ENCODE measurements at places on chromosomes 7 and 10.

- DNase-seq: peak; percentile 6
Observed at GRCh38 chr7:115004121-115004520, 82.2 kb downstream of the MDFIC start.

DNA sequence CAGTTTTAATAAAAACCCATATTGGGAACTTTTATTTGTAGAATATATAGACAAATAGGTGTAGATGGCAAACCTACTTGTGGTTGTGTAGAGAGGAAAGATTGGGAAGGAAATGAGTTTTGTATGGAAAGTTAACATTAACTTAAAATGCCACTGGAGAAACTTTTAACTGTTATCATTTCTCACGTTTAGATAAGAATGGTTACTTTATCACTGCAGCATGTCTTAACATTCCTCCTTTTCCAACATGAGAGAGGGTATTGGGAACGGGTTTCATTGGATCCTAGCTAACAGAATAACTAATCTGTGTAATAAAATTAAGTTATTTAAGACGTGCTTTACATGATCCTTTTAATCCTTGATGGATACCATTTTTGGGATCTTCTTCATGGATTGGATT is 1.8 kb downstream of the LUC7L2 start:
- DNase-seq: no peak

DNA sequence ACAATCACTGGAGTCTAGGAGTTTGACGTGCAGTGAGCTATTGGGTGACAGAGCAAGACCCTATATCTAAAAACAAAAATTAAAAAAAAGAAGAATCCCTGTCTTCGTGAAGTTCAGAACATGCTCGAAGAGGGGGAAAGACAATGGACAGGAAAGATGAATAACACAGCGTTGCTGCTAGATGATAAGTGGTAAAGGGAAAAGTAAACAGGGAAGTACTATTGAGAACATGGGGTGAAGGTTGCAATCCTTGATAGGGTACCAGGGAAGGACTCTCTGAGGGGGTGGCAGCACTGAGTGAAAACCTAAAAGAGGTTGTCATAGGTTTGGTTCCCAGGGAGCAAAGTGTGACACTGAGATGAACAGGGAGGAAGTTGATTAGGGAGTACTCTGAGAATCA is 2.8 kb upstream of the ABRAXAS2 start:
- DNase-seq: no peak

GRCh38 chr7:47744883-47745282 is 163.0 kb upstream of the TNS3 start:
- no peak for DNase-seq

DNA sequence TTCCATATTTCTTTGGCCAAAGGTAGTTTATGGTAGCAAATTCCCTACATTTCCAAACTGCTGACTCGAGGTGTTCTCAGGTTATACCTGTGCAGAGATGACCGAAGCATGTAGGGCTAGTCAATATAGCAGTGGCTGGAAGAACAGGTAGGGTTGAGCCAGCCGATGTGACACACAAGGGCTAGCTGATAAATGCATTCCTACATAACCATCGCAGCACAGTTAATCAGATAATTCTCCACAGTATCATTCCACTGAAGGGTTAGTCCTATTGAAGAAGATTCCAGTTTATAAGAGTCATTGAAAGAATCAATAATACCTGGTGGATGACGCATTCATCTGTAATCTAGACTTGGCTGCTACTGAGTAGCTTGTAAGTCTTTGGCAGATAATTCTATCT is 220.0 kb downstream of the KIF20B start:
- DNase-seq: no peak

GRCh38 chr7:128042012-128042411 is 10.8 kb upstream of the LRRC4 start:
- DNase-seq: no peak

DNA sequence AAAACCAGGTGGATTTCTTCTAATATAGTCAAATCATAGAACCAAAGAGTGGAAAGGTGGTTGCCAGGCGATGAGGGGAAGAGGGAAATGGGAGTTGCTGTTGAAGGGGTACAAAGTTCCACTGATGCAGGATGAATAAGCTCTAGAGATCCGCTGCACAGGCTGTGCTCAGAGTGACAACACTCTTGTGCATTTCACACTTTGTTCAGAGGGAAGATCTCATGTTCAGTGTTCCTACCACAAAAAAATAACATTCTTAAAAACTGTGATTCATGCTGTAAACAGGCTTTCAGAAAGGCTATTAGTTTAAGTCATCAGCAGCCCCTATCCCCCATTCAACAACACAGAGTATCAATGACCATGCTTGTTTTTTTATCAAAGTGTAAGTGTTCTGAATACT is 213.8 kb downstream of the COBL start:
- peak; percentile 20 for DNase-seq

GRCh38 chr7:69746383-69746782 is 148.1 kb downstream of the AUTS2 start:
- no peak for DNase-seq

GRCh38 chr10:68276224-68276623 is 44.3 kb upstream of the ATOH7 start:
- no peak for DNase-seq

DNA sequence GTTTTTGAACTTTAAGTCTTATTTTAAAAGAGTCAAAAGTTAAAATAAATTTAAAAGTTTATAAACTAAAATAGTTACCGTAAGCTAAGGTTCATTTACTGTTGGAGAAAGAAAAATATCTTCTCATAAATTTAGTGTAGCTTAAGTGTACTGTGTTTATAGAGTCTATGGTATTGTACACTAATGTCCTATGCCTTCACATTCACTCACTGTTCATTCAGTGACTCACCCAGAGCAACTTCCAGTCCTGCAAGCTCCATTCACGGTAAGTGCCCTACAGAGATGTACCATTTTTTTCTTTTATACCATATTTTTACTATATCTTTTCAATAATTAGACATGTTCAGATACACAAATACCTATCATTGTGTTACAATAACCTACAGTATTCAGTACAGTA is 97.6 kb downstream of the PTN start:
- DNase-seq: no peak

Data from hepatocyte (in vitro differentiated cells).